A673 (cell line): ENCODE measurements at places on chromosomes 12 and 14. TPM values are rescaled to one million over a fixed set of nuclear protein-coding genes. Genes with fewer than 3 reads are reported as not detected.

TAS2R30 gene
- total RNA-seq: 3.5 and 3.7 TPM in 2 replicates

RIMBP2 gene
- 0.95 and 1.0 TPM in 2 replicates for total RNA-seq

BDKRB2 gene
- total RNA-seq: 0.21 and 0.31 TPM in 2 replicates

DCAF5 gene
- total RNA-seq: 22.0 and 26.8 TPM in 2 replicates

DNA sequence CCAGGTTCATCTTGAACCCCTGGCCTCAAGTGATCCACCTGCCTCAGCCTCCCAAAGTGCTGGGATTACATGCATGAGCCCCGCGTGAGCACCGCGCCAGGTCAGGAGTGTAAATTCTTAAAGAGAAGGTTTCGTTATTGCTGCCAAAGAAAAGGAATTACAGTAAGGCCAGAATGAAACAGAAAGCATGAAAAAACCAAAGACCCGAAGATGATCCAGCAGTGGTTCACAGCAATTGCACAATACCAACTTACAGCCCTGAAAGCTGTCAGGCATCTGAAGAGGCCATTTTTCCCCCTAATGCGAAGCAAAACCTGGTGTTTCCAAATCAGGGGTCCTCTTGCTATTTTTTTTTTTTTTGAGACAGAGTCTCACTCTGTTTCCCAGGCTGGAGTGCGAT, 10.3 kb downstream of the RBM23 start:
- H3K36me3 ChIP-seq: peaks cover 80% of the 10 kb centered on the region
- H3K27ac ChIP-seq: no peak overlapping the region
- no peaks in the 10 kb centered on the region for H3K4me1 ChIP-seq

- no peak for DNase-seq
- H3K27me3 ChIP-seq: no peaks in the 10 kb centered on the region
- H3K4me3 ChIP-seq: no peak overlapping the region
- peaks cover 14% of the 10 kb centered on the region for H3K4me1 ChIP-seq
Observed at GRCh38 chr12:45184147-45184963, 31.5 kb upstream of the ANO6 start.

DNA sequence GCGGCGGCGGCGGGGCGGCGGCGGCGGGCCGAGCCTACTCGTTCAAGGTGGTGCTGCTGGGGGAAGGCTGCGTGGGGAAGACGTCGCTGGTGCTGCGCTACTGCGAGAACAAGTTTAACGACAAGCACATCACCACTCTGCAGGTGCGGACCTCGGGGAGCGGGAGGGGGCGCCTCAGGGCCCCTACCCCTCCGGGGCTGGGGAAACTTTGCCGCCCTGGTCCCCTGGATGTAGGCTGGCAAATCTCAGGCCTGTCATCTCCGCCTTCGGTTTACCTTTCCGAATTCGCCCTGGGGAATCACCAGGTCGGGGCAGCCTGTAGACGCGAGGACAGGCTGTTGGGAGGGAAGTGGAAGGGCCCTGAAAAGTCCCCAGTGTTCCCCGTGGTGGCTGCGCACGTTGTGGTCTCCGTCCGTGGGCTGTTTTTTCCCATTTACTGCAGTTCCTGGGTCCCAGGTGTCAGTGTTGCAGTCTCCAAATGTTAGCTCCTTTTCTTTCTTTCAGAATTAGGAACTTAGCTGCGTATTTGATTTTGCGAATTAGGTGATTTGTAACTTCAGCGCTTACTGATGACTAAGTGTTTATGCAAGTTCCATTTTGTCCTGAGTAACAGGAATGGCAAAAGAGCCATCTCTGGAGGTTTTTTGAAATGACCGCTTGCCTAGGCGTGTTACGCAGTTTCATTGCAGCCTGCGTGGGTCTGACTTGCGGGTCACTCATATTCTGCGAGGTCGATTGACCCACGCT, 656 bp downstream of the RAB21 start:
- peak; percentile 43 for DNase-seq
- no peaks in the 10 kb centered on the region for H3K27me3 ChIP-seq
- peak overlapping the region; percentile 96 for H3K4me3 ChIP-seq

DNA sequence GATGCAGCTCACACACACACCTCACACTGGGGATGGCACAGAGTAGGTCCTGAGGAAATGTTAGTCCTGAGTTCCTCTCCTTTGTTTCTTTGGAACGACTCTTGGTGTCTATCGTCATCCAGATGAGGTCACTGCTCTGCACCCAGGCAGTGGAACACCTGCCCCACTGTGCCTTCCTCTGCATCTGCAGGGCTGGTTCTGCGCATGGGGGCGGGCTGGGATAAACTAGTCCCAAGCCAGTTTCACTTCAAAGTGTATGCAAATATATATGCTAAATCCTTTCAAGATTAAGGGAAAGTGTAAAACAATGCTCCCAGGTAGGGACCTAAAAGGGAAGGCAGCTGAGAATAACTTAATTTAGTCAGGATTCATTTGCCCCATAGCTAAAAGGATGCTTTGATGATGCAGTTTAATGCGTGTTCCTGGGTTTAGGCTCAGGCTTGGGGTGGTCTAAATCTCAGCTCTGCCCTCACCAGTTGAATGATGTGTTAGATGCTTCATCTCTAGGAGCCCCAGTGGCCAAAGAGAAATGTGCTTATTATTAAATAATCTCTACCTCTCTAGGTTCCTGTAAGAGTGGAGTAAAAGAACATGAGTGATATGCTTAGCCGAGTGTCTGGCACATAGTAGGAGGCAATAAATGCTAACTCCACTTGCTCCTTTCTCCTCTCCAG, 47.1 kb upstream of the OVCH1 start:
- no peak for DNase-seq
- no peak overlapping the region for H3K4me3 ChIP-seq
- no peaks in the 10 kb centered on the region for H3K27me3 ChIP-seq

DNA sequence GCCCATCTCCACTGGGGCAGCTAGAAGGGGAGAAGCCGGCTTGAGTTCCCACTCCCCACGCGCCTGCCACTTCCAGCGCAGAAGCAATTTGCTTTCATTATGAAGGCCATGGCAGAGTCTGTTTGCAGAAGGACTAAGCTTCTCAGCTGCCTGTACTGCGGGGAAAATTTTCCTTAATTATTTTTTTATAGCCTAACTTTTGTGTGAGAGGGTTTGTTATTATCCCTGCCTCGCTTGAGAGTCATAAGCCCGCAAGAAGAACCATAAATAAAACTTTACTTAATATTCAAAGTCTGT, 56.0 kb upstream of the DLK1 start:
- no peaks in the 10 kb centered on the region for H3K36me3 ChIP-seq
- no peaks in the 10 kb centered on the region for H3K27me3 ChIP-seq
- no peak overlapping the region for H3K27ac ChIP-seq
- no peak overlapping the region for H3K4me3 ChIP-seq
- H3K4me1 ChIP-seq: no peaks in the 10 kb centered on the region

GRCh38 chr12:14403711-14404196, 38.3 kb downstream of the ATF7IP start:
- peak overlapping the region; percentile 16 for H3K4me3 ChIP-seq
- H3K4me1 ChIP-seq: peaks cover 34% of the 10 kb centered on the region
- H3K27me3 ChIP-seq: no peaks in the 10 kb centered on the region
- H3K36me3 ChIP-seq: peaks cover 20% of the 10 kb centered on the region

- no peak overlapping the region for H3K4me3 ChIP-seq
- no peaks in the 10 kb centered on the region for H3K27me3 ChIP-seq
- H3K36me3 ChIP-seq: no peaks in the 10 kb centered on the region
- no peak for DNase-seq
- peaks cover 11% of the 10 kb centered on the region for H3K4me1 ChIP-seq
Observed at GRCh38 chr12:81270385-81270784, 192.5 kb downstream of the ACSS3 start.
